ENCODE measurements at places on chromosomes 3 and 15.

DNA sequence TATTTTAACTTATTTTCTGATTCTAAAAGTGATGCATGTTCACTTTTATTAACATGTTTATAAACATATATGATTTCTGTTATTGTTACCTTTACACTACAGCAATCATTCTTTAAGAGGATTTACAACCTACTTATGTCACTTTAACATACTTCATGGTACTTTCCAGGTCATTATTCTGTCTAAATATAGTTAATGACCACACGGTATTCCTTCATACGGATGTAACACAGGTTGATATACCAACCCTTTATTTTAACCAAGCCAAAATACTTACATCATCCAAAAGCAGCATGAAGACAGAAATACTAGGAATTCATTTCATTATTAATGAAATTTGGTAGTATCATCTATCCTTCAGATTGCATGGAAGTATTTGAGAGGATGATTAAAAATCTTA, 18.6 kb downstream of the PIK3R4 start:
- no peak for DNase-seq

DNA sequence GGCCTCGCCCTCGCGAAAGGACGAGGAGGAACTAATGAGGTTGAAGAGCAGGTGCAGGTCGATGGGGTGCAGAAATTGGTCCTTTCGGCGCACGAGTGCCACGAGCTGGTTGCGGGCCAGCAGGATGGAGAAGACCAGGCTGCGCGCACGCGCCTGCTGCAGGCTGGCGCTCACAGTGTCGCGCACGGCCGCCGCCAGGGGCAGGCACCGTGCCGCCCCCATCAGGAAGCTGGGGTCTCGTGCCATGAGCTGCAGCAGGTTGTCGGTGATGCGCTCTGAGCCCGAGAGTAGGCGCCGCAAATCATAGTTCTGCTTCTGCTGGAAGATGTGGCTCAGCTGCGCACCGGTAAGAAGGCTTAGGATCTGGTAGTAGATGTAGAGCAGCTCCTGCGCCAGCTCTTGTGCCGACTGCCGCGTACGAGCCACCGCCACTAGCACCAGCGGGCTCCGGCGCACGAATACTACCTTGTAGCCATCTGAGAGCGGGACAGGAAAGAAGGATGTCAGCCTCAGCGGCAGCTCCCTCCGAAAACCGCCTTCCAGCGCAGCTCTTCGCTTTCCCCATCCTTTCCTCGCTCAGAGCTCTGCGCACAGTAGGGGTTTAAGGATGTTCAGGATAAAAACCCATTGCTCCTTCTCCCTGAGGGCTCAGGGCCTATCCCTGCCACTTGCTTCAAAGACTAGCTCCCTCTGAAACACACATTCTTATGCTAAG, 6.9 kb upstream of the MST1R start:
- no peak for DNase-seq

- DNase-seq: no peak
Measured at GRCh38 chr3:123758081-123758564, 126.0 kb downstream of the MYLK start.

DNA sequence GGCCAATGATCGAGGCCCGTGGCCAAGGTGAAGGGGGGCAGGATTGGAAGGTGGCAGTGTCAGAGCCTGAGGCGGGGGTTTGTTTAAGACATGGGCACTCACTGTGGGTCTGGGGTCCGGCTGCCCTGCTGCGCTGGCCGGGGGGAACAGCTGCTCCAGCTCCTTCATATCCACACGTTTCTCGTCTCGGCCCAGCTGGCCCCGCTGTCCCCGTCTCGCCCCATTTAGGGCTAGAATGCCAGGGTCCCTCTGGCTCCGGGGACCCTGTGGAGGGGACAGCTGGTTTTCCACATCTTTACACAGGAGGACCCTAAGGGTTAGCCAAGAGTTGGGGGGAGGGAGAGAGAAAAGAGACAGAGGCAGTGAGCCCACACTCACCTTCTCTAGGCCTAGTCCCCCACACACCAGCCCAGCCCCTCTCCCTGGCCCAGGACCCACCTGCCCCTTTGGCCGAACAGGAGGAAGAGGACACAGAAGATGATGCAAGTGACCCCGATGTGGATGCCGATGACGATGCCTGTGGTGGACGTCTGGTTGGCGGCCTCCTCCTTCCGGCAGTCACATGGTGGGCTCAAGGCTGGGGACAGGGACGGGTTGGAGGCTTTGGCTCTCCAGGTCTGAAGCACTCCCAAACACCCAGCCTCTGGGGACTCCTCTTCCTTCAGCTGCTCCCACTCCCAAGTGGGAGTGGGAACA, 25.0 kb downstream of the RNU5B-1 start:
- no peak for DNase-seq

GRCh38 chr15:84081391-84082168, 154.0 kb upstream of the GOLGA6L4 start:
- no peak for DNase-seq

- no peak for DNase-seq
Measured at GRCh38 chr15:85580879-85581278, 200.5 kb downstream of the AKAP13 start.

DNA sequence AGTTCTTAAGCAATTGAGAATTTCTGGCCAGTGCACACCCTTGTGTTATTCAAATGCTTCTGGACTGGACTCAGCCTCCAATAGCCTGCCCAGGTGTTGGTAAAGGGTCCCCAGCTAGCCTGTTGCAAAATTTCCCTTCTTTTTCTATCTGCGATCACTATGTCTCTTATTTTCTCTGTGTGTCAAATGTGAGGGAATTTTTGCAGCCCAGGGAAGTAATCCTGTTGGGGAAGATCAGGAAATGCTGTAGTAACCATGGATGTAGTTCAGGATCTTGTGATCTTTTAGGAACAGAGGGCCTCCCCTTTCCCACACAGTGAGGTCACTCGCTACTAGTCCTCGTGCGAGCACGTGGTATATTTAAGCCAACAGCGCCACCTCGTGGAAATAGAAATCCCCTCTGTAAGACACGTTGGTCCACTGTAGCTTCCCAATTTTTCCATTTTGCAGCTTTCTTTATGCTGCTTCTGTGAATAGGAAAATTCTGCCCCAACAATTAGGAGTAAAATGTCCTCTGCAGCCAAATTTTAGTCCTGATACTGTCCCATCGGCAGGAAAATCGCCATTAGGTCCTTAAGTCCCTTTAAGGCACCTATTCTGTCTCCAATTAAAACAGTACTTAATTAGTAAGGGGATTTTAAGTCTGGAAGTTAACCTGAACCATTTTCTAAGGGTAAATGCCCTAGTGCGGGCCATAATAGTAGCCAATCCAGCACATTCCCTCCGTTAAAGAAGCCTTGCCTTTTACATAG, 4.0 kb upstream of the SMCO1 start:
- DNase-seq: no peak

GRCh38 chr3:161838021-161838420, 341.4 kb downstream of the OTOL1 start:
- DNase-seq: no peak

DNA sequence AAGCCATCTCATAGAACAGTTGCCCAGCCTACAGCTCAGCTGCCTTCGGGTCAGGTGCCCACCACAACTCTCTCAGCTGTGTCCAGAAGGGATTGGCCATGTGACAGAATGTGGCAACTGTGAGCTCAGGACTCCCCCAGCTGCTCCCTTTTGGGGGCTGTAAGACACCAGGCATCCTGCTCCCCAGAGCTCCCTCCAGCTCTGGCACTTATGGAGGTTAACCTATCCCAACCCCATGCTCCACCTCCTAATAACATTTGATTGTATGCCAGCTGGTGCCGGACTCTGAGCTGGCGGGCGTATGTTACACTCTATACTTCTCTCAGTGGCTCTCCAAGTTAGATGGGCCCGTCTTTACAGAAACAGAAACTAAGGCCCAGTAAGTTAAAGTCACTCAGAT, 222.8 kb downstream of the FAM43A start:
- no peak for DNase-seq

DNA sequence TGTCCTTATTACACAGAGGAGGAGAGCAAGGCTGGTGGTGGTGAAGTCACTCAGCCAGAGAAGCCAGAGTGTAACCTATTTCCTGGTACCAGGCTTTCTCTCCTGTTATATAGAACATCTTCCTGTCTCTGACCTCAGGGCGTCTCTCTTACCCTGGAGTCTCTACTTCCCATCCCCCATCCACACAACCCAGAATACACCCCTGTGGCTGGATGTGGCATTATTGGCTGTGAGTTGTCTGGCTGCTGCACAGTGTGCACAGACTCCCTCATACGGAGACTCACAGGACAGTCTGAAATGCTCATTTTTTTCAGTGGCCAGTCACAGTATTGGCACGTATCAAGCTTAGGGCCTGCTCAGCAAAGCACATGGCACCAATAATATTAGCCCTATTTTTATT, 8.6 kb downstream of the PODXL2 start:
- DNase-seq: no peak

GRCh38 chr3:113654310-113654709, 42.1 kb downstream of the USF3 start:
- DNase-seq: no peak

GRCh38 chr15:67181221-67181639, 73.2 kb downstream of the AAGAB start:
- no peak for DNase-seq

DNA sequence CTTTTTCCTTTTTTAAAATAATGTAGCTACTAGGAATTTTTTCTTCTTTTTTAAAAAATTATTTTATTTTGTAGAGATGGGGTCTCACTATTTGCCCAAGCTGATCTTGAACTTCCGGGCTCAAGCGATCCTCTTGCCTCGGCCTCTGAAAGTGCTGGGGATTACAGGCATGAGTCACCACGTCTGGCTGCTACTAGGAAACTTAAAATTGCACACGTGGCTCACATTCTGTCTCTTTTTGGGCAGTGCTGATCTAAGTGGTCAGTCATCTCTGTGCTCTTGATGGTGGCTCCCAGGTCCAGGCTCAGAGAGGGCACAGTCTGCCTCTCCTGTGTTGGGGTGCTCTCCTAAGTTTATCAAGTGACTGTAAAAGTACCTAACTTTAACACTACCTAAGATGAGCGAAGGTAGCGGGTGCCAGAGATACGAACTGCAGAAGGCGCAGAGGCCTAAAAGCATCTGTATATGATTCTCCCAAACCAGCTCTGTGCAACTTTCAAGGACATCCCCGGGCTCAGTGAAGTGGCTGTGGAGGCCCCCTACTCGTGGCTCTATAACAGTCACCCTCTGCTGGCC, 52.9 kb upstream of the SEC13 start:
- DNase-seq: no peak

DNA sequence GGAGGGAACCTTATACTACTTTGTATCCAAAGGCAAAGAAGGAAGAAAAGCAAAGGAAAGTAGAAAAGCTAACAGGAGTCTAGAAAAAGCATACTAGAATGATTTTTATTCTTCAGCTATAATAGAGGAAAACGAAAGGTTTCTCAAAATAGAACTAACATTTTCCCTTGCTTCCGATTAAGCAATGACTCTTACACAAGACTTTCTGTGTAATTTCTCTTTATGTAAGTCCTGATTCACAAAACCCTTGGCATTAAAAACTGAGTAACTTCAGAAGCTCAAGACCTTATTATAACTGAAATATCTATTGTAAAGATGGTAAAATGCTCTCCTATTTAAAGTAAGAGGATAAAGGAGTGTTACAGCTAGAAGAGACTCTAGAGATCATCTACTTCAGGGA, 97.4 kb downstream of the DTWD1 start:
- DNase-seq: no peak

DNA sequence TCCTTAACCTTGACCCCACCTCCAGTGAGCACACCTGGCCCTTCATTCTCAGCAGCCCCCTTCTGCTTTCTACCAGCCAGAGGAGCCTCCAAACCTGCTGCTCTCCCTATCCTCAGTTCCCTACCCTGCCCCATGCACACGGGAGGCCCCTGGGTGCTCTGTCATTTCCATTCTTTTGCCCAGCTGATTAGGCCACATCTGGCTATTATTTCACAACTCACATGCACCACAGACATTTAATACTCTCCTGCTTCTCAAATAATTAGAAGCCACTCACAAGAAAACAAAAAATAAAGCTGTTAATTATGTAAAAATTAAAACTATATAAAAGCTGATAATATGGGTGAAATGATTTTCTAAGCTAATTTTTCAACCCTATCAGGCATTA, 50.7 kb downstream of the MYLK start:
- DNase-seq: no peak

GRCh38 chr3:37905987-37906674, 44.5 kb downstream of the CTDSPL start:
- DNase-seq: no peak

DNA sequence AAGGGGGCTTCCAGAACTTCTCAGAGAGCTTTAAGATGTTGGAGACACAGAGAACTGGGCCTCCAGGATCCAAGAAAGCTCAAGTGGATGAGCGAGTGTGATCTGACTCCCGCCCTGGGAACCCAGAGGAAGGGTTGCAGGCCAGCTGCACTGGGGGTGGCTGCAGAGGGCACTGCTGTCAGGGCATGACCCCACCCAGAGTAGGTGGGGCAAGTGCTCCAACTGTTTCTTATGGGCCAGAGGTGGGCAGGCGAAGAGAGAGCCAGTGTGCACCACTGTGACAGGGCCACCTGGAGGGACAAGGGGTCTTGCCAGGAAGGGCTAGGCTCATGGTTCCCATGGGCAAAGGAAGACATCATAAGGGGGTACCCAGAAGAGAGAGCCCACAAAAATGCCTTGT, 48.8 kb downstream of the EXOG start:
- DNase-seq: no peak

DNA sequence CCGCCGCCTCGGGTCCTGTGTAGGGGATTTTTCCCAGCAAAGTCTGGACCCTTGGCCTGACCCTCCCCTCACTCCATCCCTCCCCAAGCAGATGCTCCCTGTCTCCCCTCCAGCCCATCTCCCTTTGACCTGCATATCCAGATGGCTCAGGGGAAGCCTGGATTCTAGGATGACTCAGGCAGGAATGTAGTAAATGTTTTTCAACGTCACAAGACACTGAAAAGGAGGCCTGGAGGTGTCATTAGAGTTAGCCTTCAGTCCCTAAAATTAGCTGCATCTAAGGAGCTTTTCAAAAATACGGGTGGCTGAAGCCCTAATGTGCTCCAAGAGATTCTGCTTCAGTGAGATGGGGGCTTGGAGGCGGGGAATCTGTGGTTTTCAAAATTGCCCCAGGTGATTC, 7.2 kb downstream of the ACAN start:
- no peak for DNase-seq

GRCh38 chr3:108103886-108104797, 13.3 kb upstream of the CD47 start:
- DNase-seq: no peak

GRCh38 chr3:133413161-133414020, 13.5 kb downstream of the BFSP2 start:
- DNase-seq: no peak

GRCh38 chr15:68045289-68046265, 8.5 kb upstream of the PIAS1 start:
- no peak for DNase-seq

GRCh38 chr3:60434950-60435349, 816.3 kb downstream of the FHIT start:
- no peak for DNase-seq

GRCh38 chr15:69793781-69794451, 303.8 kb downstream of the TLE3 start:
- no peak for DNase-seq

- no peak for DNase-seq
Measured at GRCh38 chr15:100730655-100731266, 128.4 kb downstream of the ASB7 start.

DNA sequence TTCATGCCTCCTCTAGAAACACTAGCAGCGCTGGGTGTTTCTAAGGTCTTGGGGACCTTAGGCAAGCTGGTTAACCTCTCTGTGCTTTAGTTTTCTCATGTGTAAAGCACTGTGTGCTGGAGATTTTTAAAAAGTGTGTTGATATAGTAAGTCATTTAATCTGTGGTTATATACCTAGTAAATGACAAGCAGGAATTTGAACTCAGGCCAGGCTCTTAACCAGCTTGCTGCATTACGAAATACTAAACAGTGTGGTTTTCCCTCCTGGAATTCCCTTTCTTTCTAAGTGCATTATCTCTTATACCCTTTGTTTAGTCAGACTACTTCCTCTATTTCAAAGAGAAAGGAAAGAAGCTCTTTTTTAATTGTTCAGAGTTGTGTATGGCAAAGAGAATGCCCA, 26.5 kb downstream of the NEO1 start:
- DNase-seq: peak; percentile 27

Data from pancreas (tissue), 10 donors.